ENCODE measurements at places on chromosomes 5 and 9.

DNA sequence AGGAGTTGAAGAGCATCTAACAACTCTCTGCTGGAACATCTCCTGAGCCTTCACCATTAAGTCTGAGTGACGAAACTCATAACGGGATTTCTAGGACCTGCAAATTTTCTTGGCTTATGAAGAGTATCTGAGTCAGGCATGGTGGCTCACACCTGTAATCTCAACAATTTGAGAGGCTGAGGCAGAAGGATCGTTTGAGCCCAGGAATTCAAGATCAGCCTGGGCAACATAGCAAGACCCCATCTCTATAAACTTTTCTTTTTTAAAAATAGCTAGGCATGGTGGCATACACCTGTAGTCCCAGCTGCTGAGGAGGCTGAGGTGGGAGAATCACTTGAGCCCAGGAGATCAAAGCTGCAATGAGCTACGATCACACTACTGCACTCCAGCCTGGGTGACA lies 48.8 kb downstream of the EPB41L4B start:
- DNase-seq: no peak

DNA sequence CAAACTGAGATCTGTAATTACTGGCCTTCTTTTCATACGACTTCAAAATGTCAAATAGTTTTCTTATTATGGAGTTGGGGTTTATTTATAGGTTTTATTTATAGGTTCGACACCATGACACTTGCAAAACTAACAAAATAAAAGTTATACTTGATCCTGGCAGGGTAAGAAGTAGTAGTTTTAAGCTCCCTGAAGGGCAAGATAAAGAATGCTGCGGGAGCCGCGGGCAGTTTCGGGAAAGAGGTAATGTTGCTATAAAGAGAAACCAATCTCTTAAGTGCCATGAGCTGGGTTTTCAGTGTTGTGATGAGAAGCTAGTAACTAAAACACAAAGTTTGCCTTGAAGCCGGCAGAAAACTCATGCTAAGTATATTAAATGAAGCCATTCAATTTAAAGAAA lies 24.8 kb downstream of the PTPN3 start:
- DNase-seq: no peak

DNA sequence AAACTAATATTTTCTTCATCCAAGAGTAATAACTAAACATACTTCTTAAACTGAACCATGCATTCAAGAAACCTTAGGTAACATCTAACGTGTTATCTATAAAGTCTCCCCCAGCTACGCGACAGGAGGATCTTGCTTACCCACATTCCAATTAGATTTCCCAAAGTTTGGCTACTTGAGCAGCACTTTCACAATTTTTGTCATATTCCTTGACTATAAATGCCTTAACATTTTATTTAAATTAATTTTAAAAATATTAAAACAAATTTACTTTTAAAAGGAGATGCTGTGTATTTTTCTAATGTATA lies 25.3 kb upstream of the IFNE start:
- no peak for DNase-seq

- DNase-seq: no peak
Measured at GRCh38 chr5:135501965-135502364, 33.8 kb downstream of the NEUROG1 start.

GRCh38 chr9:134377976-134378375 lies 51.7 kb downstream of the RXRA start:
- DNase-seq: no peak

DNA sequence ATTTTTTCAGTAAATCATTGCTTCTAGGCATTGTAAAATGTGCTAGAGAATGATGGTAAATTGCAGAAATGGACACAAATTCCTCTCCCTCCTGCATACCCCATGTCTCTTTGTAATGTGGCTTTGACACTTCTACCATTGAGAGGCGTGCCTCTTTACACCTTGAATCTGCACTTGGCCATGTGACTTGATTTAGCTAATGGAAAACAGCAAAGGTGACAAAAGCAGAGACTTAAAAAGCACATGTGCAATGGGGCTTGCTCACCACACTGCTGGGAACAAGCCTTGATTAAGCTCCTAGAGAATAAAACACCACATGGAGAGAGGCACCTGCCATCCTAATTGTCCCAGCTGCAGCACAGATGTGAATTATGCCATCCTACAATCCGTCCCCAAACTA lies 69.9 kb upstream of the NAA35 start:
- no peak for DNase-seq

- no peak for DNase-seq
Measured at GRCh38 chr9:643966-644365, 197.5 kb upstream of the DMRT1 start.

GRCh38 chr9:134871697-134872340 lies 8.8 kb upstream of the FCN2 start:
- no peak for DNase-seq

GRCh38 chr5:179267671-179268083 lies 77.6 kb downstream of the ADAMTS2 start:
- DNase-seq: no peak

GRCh38 chr5:22044229-22044628 lies 808.9 kb downstream of the CDH12 start:
- DNase-seq: no peak

GRCh38 chr9:7523426-7524043 lies 276.0 kb downstream of the DMAC1 start:
- no peak for DNase-seq

GRCh38 chr9:110101531-110102161 lies 106.3 kb downstream of the C9orf152 start:
- DNase-seq: no peak

GRCh38 chr5:131550606-131551005 lies 84.4 kb downstream of the RAPGEF6 start:
- DNase-seq: no peak

GRCh38 chr9:87451149-87451548 lies 46.5 kb upstream of the DAPK1 start:
- no peak for DNase-seq

DNA sequence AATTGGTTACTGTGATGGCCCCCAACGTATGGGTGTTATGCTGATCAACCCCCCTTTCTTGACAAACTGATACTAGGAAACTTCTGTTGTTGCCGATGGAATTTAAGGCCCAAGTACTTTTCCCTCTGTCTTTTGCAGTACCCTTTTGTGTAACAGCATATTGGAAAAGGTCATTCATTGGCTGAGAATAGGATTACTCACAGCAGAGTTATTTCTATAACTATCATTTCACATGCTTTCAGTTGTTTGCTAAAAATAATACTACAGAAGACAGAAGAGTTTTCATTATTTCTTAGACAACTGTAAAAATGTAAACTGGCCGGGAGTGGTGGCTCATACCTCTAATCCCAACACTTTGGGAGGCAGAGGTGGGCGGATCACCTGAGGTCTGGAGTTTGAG lies 329.5 kb downstream of the KIAA0825 start:
- DNase-seq: no peak

DNA sequence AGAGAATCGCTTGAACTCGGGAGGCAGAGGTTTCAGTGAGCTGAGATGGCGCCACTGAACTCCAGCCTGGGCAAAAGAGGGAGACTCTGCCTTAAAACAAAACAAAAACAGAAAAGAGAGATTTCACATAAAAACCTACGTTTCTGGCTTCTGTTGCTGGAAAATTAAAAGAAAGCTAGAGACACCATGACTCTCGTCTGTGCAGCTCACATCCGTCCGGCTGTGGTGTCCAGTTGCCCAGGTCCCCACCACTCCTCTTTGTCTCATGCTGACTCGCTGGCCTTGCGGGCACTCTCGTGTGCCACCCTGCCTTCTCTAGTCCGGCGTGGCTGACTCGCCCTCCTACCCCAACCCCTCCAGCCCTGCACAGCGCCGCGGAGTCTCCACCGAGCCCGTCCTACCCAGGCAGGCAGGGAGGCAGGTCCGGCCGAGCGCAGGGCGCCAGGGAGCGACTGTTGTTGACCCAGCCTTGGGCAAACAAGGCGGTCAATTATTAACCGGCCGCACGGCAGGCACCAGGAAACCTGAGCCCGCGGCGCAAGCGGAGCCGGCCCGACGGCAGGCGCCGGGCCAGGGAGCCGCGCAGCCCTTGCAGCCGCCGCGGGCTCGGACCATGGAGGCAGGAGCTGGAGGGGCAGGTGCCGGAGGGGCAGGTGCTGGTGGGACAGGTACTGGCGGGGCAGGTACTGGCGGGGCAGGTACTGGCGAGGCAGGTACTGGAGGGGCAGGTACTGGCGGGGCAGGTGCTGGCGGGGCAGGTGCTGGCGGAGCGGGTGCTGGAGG lies at the start of gene PRRT1B:
PRRT1B (plus strand) TSS at position 521 of the 783 bp plus-strand sequence; CDS start at position 614, 93 bp downstream.
- DNase-seq: no peak

GRCh38 chr9:88018101-88018500 lies 43.8 kb upstream of the CDK20 start:
- DNase-seq: no peak

DNA sequence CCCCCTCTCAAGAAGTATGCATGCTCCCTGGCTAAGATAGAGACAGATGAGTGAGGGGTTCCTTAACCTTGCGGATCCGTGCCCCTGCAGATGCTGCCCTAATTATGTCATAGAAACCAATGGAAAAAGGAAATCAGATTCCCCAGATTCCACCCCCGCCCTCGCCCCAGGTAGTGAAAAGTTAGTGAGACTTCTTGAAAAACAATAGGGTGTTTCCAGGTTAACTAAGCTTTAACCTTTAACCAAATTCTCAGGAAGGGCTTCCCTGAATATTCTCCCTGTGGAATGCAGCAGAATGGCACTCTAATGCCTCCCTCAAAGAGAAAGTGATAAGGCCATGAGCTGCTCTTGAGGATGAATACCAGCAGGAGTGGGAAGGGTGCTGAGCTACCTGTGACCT lies 116.0 kb upstream of the RANBP3L start:
- DNase-seq: no peak

- no peak for DNase-seq
Measured at GRCh38 chr5:123154886-123155445, 65.9 kb downstream of the PRDM6 start.

DNA sequence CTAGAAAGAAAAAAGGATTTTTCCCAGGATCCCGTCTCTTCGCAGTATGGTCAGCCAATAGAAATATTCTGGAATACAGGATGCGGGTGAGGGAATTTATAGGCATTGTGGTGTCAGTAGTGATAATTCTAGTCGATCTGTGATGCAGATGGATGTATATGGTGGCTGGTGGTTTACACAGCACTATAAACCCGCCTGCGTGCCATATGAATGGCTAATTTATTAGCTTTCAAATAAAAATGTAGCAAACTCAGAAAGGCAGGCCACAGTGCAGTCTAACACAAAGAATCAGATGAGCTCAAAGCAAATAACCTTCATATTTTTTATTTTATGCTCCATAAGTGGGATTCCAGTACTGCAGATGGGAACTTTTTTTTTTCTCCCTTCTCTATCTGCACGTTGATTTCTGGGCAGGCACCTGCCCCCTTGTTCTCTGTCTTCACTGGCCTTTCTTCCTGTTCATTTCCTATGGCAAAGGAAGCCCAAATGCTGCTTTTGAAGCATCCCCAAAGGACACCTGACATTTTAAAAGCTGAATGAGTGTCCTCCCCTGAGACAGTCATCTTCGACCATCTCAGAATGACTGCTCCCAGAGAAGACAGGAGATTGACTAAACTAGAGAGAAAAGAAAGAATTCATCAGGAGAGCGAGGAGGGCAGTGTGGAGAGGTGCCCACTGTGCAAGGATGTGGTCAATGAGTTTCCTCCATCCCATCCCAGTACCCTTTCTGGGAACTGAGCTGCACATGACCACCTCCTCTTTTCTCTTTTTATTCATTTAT lies 52.1 kb downstream of the SEMA6A start:
- no peak for DNase-seq

- no peak for DNase-seq
Measured at GRCh38 chr9:73565833-73566465, 414.3 kb downstream of the ANXA1 start.

GRCh38 chr9:111986035-111986556 lies 89.5 kb downstream of the UGCG start:
- no peak for DNase-seq

GRCh38 chr5:118832974-118833373 lies 155.4 kb downstream of the DTWD2 start:
- DNase-seq: no peak

DNA sequence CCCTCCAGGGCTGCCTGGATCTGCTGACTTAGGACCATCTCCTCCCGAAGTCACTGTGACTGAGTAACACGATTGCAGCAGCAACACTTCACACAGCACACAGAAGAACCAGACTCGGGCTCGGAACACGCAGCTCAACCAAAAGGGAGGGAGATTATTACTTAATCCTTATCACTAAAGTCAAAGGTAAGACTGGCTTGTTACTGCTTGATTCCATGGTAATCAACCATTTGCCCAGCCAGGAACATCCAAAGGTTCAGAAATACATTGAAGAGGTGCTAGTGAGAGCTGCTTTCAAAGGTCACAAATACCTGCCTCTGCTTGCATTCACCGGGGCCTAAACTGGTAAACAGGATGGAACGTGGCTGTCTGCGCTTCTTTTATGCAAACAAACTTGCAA lies 7.7 kb downstream of the FBP1 start:
- no peak for DNase-seq

DNA sequence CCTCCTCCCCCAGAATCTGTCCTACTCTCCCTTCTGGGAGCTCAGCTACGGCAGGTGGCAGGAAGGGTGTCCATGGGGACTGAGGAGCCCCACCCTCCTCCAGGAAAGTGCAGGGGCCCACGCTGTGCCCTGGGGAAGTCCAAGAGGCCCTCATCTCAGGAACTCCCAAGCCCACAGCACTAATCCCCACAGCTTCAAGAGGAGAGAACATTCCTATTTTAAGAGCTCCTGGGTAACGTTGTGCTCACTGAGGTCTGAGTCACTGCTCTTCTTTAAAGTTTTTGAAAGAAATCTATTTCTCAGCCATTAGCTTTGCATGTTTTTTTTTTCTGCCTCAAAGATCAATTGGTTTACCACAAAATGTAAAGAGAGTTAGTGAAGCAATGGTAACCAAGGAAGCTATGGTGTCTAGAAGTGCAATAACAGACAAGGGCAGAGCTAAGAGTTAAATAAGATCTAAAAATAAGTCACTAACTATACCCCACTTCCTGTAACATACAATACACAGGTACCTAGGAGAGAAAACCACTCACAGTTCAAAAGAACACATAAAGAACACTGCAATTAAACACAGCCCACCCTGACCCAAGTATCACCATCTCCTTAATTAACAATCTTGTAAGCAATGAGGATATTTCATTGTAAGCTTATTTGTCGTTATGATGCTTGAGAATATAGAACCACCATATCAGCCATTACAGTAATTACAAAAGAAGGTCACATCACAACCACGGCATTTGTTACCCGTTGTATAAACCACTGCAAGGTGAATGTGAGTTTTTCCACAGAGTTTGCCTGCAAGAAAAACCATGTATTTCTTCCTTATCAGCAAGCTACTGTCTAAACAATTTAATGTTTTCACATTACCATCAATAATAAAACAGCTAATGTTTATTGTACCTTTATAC lies 382.3 kb upstream of the SLC30A5 start:
- no peak for DNase-seq

- no peak for DNase-seq
Measured at GRCh38 chr9:127058011-127058644, 64.3 kb downstream of the ANGPTL2 start.

DNA sequence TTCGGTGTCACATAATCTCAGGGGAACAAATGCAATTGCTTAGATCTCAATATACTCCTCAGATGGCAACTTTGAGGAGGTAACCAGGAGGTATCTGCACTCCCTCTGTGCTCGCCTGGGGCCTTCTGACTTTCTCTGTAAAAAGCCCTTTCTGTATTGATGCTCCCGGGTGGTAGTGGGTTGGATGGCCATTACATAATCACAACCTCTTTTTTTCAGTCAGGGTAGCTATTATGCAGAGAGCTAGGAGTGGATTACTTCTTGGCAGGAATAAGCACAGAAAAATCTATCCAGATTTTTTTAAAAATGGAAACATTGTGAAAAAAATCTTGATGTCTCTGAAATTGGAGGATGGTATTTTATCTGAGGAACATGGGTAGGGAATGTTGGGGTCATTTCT lies 116.6 kb downstream of the SH3GL2 start:
- DNase-seq: no peak
